ENCODE measurements at places on chromosomes 6 and 20. TPM values are rescaled to one million over a fixed set of nuclear protein-coding genes. Genes with fewer than 3 reads are reported as not detected.

TMEM74B gene
- 0.09 TPM for total RNA-seq

CFAP206 gene
- total RNA-seq, result 0.07 TPM

MROH8 gene
- total RNA-seq, result 1.6 TPM

ACSS1 gene
- 34.5 TPM for total RNA-seq

PHACTR1 gene
- 0.11 TPM for total RNA-seq

UBE2C gene
- 181 TPM for total RNA-seq

Measured in T-helper 2 cell treated with Interferon-gamma antibody and Interleukin-4, amounts not matched to agents 100 ng/mL and 5 ng/mL, for 36 hours (primary cell).